ENCODE measurements at places on chromosomes 5 and 9.

DNA sequence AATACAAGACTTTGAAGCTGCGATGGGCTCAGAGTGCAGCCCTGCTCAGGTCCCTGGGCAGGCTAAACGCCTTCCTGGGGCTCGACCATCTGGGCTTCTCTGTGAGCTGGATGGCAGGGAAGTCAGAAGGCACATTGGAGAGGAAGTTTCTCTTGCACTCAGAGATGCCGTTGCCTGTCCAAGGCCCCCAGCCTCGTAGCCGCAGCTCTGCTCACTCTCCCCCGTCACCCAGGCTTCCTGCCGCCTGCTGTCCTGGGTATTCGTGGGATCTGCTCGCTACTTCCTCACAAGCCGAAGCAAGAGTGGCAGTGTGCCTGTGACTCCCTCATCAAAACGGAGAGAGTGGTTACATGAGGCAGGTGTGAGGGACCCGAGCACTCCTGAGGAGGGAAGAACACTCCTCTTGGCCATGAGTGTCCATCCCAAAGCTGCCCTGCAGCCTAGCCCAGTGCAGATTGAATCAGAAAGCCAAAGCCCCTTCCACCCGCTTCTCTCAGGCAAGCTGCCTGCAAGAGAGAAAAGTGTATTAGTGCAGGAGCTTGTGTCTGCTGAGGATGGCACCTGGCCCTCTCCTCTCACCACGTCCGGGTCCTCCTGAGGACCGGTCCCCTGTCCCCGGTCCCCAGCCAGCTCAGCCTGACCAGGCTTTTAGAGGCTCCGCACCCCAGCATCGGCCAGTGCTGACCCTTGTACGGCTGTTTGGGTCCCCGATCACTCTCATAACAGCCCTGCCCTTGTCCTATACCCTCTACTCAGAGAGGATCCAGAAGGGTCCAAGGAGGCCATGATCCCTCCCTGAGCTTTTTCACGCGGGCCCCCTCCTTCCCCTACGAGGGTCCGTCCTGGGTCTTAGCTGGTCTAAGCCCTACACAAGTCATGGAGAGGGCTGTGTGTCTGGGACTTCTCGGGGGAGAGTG is 7.3 kb downstream of the FCN2 start:
- DNase-seq, result no peak

DNA sequence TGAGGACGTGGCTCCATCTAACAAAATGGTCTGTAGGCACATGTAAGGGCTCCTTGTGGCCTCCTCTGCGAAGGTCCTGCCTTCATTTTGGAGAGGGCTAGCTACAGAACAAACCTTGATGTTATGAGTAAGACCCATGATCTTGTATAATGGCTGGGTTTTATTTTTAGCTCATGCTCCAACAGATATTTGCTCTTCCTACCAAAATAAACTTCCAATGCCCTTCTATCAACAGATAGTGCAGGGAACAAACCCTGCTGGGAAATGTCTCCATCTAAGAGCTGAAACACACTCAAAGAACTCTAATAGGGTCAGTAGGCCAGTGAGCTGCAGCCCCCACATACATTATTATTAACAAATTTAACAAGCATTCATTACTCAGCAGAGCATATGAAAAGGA is 189.5 kb downstream of the LURAP1L start:
- no peak for DNase-seq

DNA sequence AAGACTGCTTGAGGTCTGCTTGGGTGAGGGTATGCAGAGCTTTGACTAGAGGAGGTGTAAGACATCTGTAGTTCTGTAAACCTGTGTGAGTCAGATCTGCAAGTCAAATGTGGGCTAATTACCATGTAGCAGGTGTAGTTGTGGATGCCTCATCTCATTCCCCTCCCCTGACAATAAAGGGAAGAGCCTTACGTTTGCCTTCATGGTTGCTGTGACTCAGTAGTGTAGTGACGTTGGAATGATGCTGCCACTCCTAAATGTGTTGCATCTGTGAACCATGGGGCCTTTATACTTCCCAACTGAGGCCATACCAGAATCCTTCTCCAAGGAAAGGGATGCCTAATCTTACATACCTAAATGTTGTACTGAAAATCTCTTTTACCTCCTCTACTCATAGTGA is 26.0 kb downstream of the PRDM6 start:
- DNase-seq, result no peak

- no peak for DNase-seq
Observed at GRCh38 chr5:115626445-115626823, 598 bp upstream of the TMED7 start.

DNA sequence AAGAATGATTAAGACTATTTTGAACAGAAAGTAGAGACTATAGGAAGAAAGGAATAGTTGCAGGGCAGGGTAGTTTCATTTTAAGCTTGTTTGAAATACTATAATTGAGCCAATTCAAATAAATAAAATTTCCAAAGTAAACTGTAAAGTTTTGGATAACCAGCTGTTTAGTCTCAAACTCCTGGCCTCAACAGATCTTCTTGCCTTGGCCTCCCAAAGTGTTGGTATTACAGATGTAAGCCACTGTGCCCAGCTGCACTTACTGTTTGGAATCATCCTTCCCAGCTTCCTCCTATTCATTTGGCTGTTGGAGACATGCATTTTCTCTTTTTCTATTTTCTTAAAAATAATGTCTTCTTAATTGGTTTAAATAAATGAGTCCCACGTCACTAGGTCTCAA is 231.0 kb downstream of the NNT start:
- DNase-seq, result no peak
